ENCODE measurements at places on chromosomes 11 and 22.
A peak's percentile ranks its signal among the peaks of the same experiment; 100 is the strongest.

- no peak overlapping the region for H3K27ac ChIP-seq
- no peak overlapping the region for H3K4me3 ChIP-seq
- no peak for DNase-seq
- peaks cover 16% of the 10 kb centered on the region for H3K4me1 ChIP-seq
- no peaks in the 10 kb centered on the region for H3K36me3 ChIP-seq
Measured at GRCh38 chr22:43478621-43479300, 66.9 kb downstream of the MPPED1 start.

- H3K36me3 ChIP-seq: no peaks in the 10 kb centered on the region
- no peak overlapping the region for H3K27ac ChIP-seq
- peaks cover 5% of the 10 kb centered on the region for H3K4me1 ChIP-seq
- H3K4me3 ChIP-seq: no peak overlapping the region
- no peaks in the 10 kb centered on the region for H3K27me3 ChIP-seq
Measured at GRCh38 chr11:126384449-126385070, 29.1 kb downstream of the ST3GAL4 start.

GRCh38 chr11:12473381-12473780, 96.0 kb downstream of the PARVA start:
- peaks cover 9% of the 10 kb centered on the region for H3K36me3 ChIP-seq
- no peak overlapping the region for H3K4me3 ChIP-seq
- peak overlapping the region; percentile 36 for H3K27ac ChIP-seq
- no peaks in the 10 kb centered on the region for H3K27me3 ChIP-seq

GRCh38 chr11:26649884-26650283, 72.0 kb downstream of the SLC5A12 start:
- peaks cover 4% of the 10 kb centered on the region for H3K27me3 ChIP-seq
- no peaks in the 10 kb centered on the region for H3K36me3 ChIP-seq
- H3K4me1 ChIP-seq: peaks cover 3% of the 10 kb centered on the region
- no peak overlapping the region for H3K27ac ChIP-seq
- no peak overlapping the region for H3K4me3 ChIP-seq

DNA sequence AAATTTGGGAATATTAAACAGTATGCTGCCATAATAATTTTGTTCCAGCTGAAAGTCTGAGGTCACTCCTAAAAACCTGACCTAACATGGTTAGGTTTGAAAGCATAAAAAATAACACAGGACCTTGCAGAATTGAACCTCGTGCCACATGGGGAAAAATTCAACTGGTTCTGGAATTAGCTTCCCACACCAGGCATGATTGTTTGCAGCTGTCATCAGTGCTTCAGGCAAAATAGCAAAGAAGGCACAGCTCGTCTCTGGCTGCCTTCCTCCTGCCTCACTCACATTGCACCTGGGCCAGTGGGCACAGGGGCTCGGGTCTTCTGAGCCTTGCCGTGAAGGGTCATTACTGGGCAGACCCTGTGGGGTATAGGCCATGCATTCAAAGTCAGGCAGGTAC, 153.8 kb upstream of the ARHGAP20 start:
- peaks cover 4% of the 10 kb centered on the region for H3K27me3 ChIP-seq
- H3K27ac ChIP-seq: no peak overlapping the region
- H3K4me3 ChIP-seq: no peak overlapping the region
- H3K36me3 ChIP-seq: no peaks in the 10 kb centered on the region

DNA sequence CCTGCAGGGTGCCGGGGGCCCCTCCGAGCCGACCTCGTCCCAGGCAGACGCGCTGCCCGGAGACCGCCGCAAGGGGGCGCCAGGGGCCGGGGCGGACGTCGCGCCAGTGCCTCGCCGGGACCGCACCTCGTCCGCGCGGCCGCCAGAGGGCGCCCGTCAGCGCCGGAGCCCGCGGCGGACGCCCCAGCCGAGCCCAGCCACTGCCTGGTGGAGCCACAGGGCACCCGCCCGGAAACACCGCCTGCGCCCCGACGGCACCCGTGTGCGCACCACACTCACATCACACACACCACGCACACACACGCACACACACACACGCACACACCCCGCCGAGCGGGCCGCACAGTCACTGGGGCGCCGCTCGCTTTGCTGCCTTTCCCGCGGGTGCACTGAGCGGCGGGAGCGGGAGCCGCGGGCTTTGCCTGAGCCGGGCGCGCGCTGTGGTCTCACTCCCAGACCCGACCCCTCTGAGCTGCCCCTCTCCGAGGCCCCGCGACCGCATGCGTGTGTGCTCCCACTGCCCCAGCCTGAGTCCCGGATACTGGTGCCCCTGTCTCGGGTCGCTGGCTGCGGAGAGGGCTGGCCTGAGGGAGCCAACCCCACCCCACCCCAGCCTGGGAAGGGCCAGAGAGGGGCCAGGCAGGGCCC, 449.3 kb downstream of the OPCML start:
- peaks cover 37% of the 10 kb centered on the region for H3K4me1 ChIP-seq
- DNase-seq: peak; percentile 86
- H3K36me3 ChIP-seq: no peaks in the 10 kb centered on the region

GRCh38 chr11:115437902-115438575, 66.2 kb downstream of the CADM1 start:
- no peak for DNase-seq
- no peak overlapping the region for H3K4me3 ChIP-seq
- peaks cover 27% of the 10 kb centered on the region for H3K4me1 ChIP-seq
- no peaks in the 10 kb centered on the region for H3K27me3 ChIP-seq
- H3K36me3 ChIP-seq: peaks cover 3% of the 10 kb centered on the region

DNA sequence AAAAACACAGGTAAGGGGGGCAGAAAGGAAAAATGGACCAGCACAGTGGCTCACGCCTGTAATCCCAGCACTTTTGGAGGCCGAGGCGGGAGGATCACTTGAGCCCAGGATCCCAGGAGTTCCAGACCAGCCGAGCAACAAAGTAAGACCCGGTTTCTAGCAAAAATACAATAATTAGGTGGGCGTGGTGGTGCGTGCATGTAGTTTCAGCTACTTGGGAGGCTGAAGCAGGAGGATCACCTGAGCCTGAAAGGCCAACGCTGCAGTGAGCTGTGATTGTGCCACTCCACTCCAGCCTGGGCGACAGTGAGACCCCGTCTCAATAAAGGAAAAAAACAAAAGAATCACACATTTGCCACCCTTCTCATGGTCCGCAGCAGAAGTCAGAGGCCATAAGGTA, 519.4 kb downstream of the BRD1 start:
- H3K4me3 ChIP-seq: no peak overlapping the region
- no peaks in the 10 kb centered on the region for H3K36me3 ChIP-seq
- peaks cover 7% of the 10 kb centered on the region for H3K27me3 ChIP-seq
- no peaks in the 10 kb centered on the region for H3K4me1 ChIP-seq

GRCh38 chr22:38429499-38430068, 25.4 kb downstream of the KCNJ4 start:
- no peak overlapping the region for H3K27ac ChIP-seq
- H3K27me3 ChIP-seq: no peaks in the 10 kb centered on the region
- H3K4me3 ChIP-seq: no peak overlapping the region
- peaks cover 10% of the 10 kb centered on the region for H3K4me1 ChIP-seq
- no peaks in the 10 kb centered on the region for H3K36me3 ChIP-seq

DNA sequence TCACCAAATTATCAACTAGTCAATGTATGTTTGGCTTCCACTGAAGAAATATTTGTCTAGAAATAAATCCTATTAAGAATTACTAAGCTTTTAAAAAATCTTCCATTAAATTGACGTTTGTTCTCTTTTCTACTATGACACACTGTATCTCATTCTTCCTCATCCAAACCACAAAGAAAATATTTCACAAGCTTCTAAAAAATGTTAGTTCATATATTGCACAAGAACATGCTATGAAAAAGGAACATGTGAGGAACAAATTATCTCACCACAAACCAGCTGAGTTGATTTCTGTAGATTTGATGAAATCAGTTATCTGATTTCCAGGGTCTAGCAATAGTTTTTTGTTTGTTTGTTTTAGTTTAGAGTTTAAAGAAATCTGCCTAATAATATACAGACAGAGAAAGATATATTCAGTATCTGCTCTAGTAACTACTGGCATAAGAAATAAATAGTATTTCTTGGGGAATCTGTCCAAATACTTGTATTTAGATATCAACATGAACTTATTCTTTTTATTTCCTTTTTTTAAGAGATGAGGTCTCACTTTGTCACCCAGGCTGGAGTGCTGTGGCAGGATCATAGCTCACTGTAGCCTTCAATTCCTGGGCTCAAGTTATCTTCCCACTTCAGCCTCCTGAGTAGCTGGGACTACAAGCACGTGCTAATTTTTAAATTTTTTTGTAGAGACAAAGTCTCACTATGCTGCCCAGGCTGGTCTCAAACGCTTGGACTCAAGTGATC, 161.7 kb downstream of the ATG16L2 start:
- H3K27me3 ChIP-seq: no peaks in the 10 kb centered on the region
- no peaks in the 10 kb centered on the region for H3K4me1 ChIP-seq
- no peak overlapping the region for H3K27ac ChIP-seq
- no peak overlapping the region for H3K4me3 ChIP-seq
- no peak for DNase-seq

GRCh38 chr11:130150790-130151189, 8.8 kb upstream of the ST14 start:
- peaks cover 9% of the 10 kb centered on the region for H3K4me1 ChIP-seq
- no peak overlapping the region for H3K4me3 ChIP-seq
- DNase-seq: no peak
- peaks cover 13% of the 10 kb centered on the region for H3K36me3 ChIP-seq

GRCh38 chr11:105838668-105839384, 183.2 kb downstream of the MSANTD4 start:
- DNase-seq: no peak
- no peak overlapping the region for H3K4me3 ChIP-seq
- H3K27me3 ChIP-seq: no peaks in the 10 kb centered on the region
- no peaks in the 10 kb centered on the region for H3K36me3 ChIP-seq
- no peak overlapping the region for H3K27ac ChIP-seq
- H3K4me1 ChIP-seq: no peaks in the 10 kb centered on the region

DNA sequence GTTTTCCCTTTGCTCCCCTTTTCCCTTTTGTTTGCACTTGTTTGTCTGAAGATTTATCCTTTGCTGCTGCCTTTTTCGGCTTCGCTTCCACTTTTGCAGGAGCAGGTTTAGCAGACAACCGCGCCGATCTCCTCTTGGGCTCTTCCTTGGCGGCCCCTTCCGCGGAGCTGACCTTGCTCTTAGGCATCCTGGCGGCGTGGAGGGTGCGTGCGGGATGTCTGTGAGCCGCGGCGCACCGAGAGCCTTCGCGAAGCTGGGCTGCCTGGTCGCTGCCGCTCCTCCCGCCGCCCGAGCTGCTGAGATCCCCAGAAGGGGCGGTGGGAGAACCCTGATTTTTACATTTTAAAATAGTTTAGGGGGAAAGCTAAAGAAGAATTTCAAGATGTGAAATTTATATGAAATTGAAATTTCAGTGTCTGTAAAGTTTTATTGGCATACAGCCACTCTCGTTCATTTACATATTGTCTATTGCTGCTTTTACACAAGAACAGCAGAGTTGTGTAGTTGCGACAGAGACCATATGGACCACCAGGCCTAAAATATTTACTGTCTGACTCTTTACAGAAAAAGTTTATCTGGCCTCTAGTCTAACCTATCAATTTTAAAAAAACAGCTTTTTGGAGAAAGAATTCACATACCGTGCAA, 105.2 kb upstream of the RRM1 start:
- peaks cover 5% of the 10 kb centered on the region for H3K4me1 ChIP-seq
- H3K27ac ChIP-seq: no peak overlapping the region
- no peak for DNase-seq
- peaks cover 8% of the 10 kb centered on the region for H3K36me3 ChIP-seq
- H3K4me3 ChIP-seq: no peak overlapping the region

DNA sequence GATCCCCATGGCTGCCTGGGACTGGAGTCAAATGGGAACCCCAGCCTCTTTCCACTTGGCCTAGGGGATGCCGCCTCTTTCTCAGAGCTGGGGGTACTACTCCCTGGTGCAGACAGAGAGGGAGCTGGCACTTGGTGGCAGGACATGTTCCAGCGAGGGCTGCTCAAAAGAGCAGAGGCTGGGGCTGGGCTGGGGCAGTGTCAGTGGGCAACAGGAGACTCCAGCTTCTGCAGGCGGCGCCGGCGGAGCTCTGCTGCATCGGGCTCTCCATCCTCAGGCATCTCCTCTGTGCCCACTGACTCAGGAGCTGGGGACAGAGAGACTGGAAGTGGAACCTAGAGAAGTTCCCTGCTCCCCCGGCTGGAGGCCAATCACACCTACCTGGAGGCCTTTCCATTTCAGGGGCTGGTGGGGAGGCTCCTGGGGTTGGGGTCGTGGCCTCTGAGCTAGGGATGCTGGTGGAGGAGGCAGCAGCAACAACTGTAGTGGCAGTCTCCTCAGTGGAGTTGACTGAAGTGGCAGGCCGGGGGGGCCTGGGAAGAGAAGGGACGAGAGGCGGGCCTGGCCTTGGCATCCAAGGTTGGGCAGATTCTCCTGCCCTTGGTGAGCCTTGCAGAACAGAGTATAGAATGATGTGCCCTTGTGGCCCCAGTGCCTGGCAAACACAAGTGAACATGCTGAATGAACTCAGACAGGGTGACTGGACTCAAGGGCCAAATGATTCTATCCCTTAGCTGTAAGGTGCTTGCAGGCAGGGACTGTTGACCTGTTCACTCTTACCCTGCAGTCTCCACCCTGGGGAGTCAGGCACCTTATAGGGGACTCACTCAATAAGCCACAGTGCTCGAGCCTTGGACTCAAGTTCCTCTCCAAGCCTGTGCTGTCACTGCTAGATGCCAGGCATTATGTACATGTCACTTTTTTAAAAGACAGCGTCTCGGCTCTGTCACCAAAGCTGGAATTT, 5.9 kb downstream of the SYVN1 start:
- DNase-seq: no peak
- H3K4me3 ChIP-seq: peak overlapping the region; percentile 44
- H3K36me3 ChIP-seq: peaks cover 4% of the 10 kb centered on the region
- no peak overlapping the region for H3K27ac ChIP-seq

GRCh38 chr22:41964112-41964491, 5.1 kb upstream of the SEPTIN3 start:
- no peaks in the 10 kb centered on the region for H3K36me3 ChIP-seq
- no peak overlapping the region for H3K27ac ChIP-seq
- H3K4me1 ChIP-seq: peaks cover 37% of the 10 kb centered on the region

DNA sequence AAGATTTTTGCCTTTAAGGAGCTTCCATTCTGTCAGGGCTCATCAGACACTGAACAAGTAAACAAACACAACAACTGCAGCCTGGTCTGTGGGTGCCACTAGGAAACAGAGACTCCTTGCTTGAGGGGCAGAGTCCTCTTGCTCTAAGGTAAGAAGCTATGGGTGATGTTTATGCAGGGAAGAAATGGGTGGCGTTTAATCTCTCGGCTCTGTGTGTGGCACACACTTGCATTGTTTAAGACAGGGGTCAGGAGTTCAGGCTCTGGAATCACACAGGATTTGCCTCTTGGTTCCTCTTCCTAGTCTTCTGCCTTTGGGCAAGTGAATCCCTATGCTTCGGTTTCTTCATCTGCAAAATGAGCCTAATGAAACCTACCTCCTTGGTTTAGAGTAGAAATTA, 90.3 kb downstream of the PRR5L start:
- no peaks in the 10 kb centered on the region for H3K27me3 ChIP-seq
- no peak for DNase-seq
- H3K4me1 ChIP-seq: peaks cover 55% of the 10 kb centered on the region
- no peaks in the 10 kb centered on the region for H3K36me3 ChIP-seq
- no peak overlapping the region for H3K27ac ChIP-seq
- H3K4me3 ChIP-seq: no peak overlapping the region
